ENCODE measurements at places on chromosomes 2 and 18. TPM values are rescaled to one million over a fixed set of nuclear protein-coding genes. Genes with fewer than 3 reads are reported as not detected.

TMEM185B gene
- total RNA-seq = 28.6 TPM

HAAO gene
- total RNA-seq = 23.3 TPM

- DNase-seq = no peak
- no peaks in the 10 kb centered on the region for H3K27me3 ChIP-seq
- H3K4me1 ChIP-seq = peaks cover 6% of the 10 kb centered on the region
- no peak overlapping the region for H3K27ac ChIP-seq
- peaks cover 25% of the 10 kb centered on the region for H3K36me3 ChIP-seq
These were observed 92.7 kb downstream of the KCTD1 start for GRCh38 chr18:26455639-26456038.

CFC1 gene
- not detected for total RNA-seq

GRCh38 chr18:9437021-9437437, 38.3 kb upstream of the RALBP1 start:
- H3K4me3 ChIP-seq = no peak overlapping the region
- H3K27ac ChIP-seq = peak overlapping the region; percentile 92
- no peaks in the 10 kb centered on the region for H3K36me3 ChIP-seq
- H3K4me1 ChIP-seq = peaks cover 29% of the 10 kb centered on the region
- no peaks in the 10 kb centered on the region for H3K27me3 ChIP-seq

ERBB4 gene
- 8.5 TPM for total RNA-seq

DNA sequence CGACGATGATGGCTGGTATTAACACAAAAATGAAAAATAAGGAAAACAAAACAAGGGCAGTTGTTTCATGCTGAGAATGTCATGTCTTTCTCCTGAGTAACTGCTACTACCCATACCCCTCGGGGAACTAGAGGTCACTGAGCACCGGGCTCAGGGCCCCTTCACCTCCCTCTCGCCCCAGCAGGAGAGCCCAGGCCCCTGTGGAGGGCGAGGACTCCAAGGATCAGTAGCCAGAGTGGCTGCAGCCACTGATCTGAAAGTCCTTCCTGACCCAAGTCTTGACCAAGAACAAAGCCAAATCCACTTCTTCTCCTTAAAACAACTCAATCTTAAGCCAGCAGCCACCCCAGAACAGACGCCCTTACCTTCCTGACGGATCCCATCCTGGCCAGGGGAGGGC, 25.5 kb downstream of the ST8SIA5 start:
- DNase-seq = no peak
- no peak overlapping the region for H3K27ac ChIP-seq
- peaks cover 14% of the 10 kb centered on the region for H3K27me3 ChIP-seq
- H3K4me1 ChIP-seq = no peaks in the 10 kb centered on the region

SULT1C4 gene
- 17.5 TPM for total RNA-seq

GRCh38 chr18:5975111-5976002, 80.0 kb upstream of the TMEM200C start:
- H3K27ac ChIP-seq = no peak overlapping the region
- H3K36me3 ChIP-seq = peaks cover 2% of the 10 kb centered on the region
- no peak overlapping the region for H3K4me3 ChIP-seq
- H3K4me1 ChIP-seq = peaks cover 9% of the 10 kb centered on the region
- DNase-seq = no peak

DNA sequence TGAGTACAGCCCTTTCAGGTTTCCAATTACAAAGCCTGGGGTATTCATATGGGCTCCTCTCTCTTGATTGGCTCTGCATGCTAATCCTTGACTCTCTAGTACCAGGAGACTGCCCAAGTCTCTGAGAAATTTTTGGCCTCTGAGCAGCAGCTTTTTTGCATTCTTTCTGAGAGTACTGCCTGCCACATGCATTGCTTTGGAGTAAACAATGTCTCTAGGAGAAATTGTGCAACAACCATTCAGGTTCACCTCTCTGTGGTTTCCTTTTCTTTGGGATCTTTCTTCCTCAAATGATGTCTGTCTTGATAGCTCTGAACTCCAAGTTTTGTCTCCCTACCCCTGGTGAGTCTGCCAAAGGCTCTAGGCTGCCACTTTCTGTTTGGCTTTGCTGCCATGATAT, 115.8 kb upstream of the SETBP1 start:
- H3K4me3 ChIP-seq = no peak overlapping the region
- DNase-seq = no peak
- no peaks in the 10 kb centered on the region for H3K36me3 ChIP-seq
- no peak overlapping the region for H3K27ac ChIP-seq

GRCh38 chr2:21095178-21095577, 28.6 kb upstream of the TDRD15 start:
- H3K27ac ChIP-seq = no peak overlapping the region
- no peaks in the 10 kb centered on the region for H3K36me3 ChIP-seq
- H3K27me3 ChIP-seq = peaks cover 30% of the 10 kb centered on the region
- no peak overlapping the region for H3K4me3 ChIP-seq
- no peak for DNase-seq
- no peaks in the 10 kb centered on the region for H3K4me1 ChIP-seq

ANKRD62 gene
- total RNA-seq = not detected

GRCh38 chr2:112140899-112141625, 2.9 kb downstream of the FBLN7 start:
- peak overlapping the region; percentile 61 for H3K4me3 ChIP-seq
- H3K4me1 ChIP-seq = peaks cover 18% of the 10 kb centered on the region
- peaks cover 1% of the 10 kb centered on the region for H3K36me3 ChIP-seq
- H3K27ac ChIP-seq = no peak overlapping the region

GRCh38 chr2:9552219-9553178, 3.1 kb downstream of the ADAM17 start:
- no peaks in the 10 kb centered on the region for H3K27me3 ChIP-seq
- DNase-seq = no peak
- H3K4me3 ChIP-seq = no peak overlapping the region
- H3K4me1 ChIP-seq = peaks cover 43% of the 10 kb centered on the region

RUFY4 gene
- total RNA-seq = not detected

TEX44 gene
- total RNA-seq = not detected

KIF1A gene
- total RNA-seq = 46.2 TPM

ERMN gene
- total RNA-seq = not detected

DNA sequence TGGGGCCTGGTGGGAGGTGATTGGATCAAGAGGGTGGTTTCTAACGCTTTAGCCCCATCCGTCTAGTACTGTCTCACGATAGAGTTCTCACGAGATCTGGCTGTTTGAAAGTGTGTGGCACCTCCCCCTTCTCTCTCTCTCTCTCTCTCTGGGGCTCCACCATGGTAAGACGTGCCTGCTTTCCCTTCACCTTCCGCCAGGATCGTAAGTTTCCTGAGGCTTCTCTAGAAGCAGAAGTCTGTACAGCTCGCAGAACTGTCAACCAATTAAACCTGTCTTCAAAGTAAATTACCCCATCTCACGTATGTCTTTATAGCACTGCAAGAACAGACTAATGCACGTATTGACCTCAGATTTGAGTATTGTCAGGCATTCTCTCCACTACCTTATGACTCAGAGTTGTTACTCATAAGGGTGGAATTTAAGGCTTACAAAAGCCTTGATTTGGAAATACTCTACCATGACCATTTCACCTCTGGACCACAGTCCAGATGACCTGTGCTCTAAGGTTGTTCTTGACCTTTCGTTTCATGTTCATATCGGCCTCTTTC, 99.5 kb upstream of the AGAP1 start:
- DNase-seq = no peak
- H3K4me3 ChIP-seq = no peak overlapping the region

DNA sequence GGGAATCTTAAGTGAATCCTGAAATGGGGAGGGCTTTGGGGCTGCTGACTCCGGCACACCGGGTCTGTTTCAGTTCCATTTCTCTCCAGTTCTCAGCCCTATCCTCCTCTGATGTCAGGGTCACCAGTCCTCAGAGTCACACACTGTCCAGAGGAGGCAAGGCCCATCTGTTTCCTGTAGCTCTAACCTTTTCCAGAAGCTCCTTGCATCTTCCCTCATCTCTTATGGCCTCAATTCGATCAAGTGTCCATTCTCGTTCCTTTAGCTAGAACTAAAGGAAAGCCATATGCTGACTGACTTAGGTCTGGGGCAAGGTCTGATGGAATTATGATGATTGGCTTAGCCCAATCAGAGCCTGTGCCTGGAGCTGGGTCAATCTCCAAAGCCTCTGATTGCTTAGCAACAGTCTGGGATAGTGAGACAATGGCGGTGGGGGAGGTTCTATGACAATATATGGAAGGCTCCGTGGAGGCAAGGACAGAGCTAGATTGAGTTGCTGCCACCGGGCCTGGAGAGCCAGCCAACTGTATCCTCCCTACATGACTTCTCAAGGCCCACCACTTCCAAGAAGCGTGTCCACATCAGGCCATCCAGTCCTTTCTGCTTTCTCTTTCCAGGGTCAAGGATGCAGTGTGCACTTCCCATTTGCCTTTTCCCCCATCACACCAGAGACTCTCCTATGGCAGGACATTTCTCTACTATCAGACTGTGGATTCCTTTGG, 5.2 kb downstream of the ANKRD53 start:
- no peak for DNase-seq
- peaks cover 16% of the 10 kb centered on the region for H3K36me3 ChIP-seq
- H3K27me3 ChIP-seq = no peaks in the 10 kb centered on the region
